ENCODE measurements at places on chromosomes 6 and 20.
A peak's percentile ranks its signal among the peaks of the same experiment; 100 is the strongest.

GRCh38 chr6:18117136-18117535, 5.3 kb downstream of the NHLRC1 start:
- no peak for DNase-seq

DNA sequence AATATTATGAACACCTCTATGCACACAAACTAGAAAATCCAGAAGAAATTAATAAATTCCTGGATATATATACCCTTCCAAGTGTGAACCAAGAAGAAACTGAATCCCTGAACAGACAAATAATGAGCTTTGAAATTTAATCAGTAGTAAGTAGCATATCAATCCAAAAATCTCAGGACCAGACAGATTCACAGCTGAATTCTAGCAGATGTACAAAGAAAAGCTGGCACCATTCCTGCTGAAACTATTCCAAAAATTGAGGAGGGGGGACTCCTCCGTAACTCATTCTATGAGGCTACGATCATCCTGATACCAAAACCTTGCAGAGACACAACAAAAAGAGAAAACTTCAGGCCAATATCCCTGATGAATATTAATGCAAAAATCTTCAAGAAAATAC, 67.0 kb upstream of the PDE7B start:
- no peak for DNase-seq

DNA sequence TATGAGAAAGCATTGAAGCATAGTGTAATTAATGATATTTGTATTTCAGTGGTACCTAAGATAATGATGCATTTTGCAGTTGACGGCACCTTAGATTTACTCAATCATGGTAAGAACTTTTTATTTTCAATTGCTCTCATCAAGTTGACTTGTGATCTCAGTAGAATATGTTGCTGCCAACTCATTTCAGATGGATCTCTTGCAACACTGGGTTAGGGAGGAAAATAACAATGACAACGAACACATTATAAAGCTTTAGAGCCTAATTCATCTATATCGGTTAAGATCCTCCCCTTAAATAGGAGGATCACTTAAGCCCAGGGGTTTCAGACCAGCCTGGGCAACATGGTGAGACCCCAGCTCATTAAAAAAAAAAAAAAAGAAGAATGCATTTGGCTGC, 18.0 kb upstream of the TBC1D22B start:
- DNase-seq = no peak

DNA sequence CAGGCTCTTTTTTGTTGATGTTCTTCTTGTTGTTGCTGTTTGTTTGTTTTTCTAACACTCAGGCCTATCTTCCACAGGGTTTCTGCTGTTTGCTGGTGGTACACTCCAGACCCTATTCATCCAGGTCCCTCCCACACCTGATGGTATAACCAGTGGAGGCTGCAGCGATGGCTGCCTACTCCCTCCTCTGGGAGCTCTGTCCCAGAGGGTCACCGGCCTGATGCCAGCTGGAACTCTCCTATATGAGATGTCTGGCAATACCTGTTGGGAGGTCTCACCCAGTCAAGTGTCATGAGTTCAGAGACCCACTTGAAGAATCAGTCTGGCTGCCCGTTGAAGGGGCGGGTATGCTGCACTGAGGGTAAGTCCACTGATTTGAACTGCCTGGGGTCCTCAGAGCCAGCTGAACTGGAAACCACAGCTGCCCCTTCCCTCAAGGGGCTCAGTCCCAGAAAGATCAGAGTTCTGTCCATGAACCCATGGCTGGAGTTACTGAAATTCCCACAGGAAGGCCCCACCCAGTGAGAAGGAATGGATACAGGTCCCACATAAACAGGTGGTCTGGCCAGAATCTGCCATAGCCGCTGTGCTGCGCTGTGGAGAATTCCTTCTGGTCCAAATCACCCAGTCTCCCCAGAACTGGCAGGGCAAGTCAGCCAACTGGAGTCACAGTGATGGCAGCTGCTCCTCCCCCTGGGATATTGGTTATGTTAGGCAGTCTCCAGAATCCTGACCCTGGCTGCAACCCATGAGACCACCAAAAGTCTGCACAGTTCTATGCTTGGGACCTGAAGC, 664.4 kb downstream of the FRK start:
- DNase-seq = no peak

DNA sequence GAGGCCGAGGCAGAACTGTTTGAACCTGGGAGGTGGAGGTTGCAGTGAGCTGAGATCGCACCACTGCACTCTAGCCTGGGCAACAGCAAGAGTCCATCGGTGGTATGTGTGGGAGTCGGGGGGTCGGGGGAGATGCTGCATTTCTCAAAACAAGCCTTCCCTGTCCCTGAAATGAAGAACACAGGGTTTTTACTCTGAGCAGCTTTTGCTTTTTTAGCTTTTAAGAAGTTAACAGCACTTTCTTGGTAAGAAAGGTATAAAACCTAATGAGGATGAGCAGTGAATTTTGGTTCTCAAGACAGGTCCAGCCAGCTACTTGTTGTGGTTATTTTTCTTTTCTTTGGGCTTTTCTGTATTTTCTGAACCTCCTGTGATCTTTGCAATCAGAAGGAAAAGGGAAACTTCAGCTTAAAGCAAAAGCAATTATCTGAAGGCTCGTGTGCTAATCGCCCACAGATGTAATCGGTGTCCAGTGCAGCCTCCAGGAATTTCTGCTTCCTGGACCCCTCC, 3.7 kb downstream of the RPL10A start:
- no peak for DNase-seq

- DNase-seq = no peak
These were observed 13.7 kb downstream of the GSTA4 start for GRCh38 chr6:52981222-52981900.

- DNase-seq = no peak
These were observed 507.7 kb downstream of the PREX1 start for GRCh38 chr20:48319943-48320584.

GRCh38 chr20:24993337-24994185, 1.0 kb upstream of the APMAP start:
- no peak for DNase-seq

DNA sequence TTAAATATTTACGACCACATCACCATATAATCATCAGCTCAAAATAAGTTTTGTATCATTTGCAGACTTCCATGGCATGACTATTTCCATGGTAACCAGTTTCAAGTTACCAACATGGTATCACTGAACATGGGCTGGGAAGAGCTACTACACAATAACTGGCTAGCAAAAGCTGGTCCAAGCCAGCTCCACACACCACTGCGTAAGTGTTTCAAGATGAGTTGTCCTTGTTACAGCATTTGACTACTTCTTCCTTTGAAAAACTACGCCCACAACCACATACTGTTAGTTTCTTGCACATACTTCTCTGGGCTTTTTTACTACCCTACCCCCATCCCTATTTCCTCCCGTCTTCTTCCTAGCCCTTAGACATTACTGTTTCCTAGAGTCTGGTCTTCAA, 8.5 kb downstream of the CD164 start:
- DNase-seq = peak; percentile 47

GRCh38 chr6:6057442-6058053, 50.8 kb upstream of the NRN1 start:
- no peak for DNase-seq

GRCh38 chr6:169789944-169790927, 38.8 kb downstream of the ERMARD start:
- peak; percentile 79 for DNase-seq

DNA sequence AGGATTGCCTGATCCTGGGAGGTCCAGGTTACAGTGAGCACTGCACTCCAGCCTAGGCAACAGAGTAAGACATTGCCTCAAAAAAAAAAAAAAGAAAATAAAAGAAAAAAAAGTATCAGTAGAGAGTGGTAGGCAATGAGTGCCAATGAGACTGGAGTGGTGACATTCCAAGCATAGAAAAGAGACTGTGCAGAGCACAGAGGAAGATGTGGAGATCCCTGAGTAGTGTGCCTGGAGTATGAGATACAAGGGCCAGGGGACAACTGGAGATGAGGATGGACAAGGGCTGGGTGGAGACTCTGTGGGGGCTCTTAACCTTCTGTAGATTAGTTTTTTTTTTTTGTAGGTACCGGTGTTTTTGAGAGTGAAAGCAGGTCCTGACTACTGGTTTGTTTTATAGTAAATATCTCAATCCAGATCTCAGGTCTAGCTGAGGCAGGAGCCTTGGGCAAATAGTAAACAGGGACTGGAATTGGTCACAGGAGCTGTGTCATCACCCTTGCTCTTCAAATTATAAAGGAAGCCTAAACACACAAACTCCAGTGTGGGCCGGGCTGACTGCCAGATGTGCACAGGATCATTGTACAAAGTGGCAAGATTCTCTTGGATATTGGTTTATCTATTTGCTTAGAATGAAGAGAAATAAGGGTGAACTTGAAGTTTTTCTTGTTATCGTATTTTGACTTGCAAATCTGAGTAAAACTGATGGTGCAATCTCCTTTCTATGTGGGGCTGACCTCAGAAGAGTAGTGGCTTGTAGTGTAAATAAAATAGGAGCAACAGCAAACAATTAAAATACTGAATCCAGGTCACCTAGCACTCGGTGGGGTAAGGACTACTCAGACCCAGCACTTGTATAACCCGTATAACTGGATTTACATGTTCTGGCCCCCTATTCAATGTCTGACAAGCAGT, 144.9 kb downstream of the SOX4 start:
- no peak for DNase-seq

- DNase-seq = no peak
These were observed 8.5 kb downstream of the RMND1 start for GRCh38 chr6:151443454-151443853.

- DNase-seq = no peak
These were observed 124.8 kb upstream of the SLC2A12 start for GRCh38 chr6:134177236-134177635.

DNA sequence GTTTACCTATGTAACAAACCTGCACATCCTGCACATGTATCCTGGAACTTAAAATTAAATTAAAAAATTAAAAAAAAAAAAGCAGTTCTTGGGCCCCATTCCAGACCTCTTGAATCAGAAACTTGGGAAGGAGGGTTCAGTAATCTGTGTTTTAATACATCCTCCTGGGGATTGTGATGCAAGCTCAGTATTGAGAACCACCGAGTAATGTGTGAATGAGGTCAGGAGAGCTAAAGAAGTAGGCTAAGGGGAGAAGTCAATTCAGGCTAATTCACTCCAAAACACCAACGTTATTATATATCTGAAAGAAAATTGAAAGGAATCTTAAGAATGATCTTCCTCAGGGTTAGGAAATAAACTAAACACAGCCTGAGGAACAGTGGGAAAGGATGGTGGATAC, 120.4 kb downstream of the RNF144B start:
- DNase-seq = no peak

DNA sequence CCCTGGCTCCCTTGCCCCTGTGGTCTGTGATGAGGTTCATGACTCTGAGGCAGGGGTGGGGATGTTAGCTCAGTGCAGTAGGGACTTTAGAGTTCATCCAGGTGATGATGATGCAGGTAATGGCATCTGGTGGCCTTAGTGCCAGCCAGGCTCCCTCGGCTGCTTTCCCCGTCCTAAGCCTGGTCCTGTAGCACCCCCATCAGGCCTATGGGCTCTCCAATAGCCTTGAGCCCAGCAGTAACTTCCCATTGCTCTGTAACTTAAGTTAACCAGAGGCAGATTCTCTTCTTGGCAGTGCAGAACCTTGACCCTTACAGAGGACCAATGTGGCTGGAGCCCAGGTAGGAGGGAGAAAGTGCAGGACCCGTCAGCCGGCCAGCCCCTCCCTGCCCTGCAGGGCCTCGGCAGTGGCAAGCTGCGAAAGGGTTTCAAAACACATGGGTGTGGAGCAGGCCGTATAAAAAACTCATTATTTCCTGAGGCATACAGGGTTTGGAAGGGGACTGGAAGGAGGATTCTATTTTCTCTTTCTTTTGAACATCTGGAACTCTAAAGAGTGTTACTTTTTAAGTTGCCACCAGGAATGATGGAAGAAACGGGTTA, 406.9 kb downstream of the CDH26 start:
- no peak for DNase-seq

DNA sequence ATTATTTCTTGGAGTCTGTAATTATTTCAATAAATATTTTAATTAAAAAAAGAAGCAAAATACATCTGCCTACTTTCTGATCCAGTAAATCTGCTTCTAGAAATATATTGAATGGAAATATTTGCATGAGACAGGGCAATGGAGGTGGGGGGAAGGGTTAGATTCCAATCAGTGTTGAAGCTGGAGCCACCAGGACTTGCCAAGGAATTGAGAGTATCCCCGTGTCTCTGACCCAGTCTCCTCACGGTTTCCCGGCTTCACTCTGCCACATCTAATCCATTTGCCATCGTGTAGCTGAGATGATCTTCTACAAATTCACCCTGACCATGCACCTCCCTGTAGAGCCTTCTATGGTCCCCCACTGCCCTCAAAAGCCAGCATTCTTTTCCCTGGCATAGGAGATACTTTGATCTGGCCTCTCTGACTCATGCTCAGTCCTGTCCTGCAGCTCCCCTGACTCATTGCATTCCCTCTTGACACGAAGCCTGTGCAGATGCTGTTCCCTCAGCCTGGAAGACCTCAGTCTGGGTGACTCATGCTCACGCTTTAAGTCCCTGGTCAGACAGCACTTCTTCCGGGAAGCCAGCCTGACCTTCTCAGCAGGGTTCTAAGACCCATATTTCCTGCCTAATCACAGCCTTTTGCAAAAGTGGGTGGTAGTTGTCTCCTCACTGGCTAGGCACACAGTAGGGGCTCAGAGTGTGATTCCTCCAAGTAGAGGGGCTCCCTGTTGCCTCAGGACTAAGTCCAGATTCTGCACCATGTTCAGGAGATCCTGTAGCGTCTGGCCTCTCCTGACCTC, 23.0 kb upstream of the FKBP1A start:
- no peak for DNase-seq

DNA sequence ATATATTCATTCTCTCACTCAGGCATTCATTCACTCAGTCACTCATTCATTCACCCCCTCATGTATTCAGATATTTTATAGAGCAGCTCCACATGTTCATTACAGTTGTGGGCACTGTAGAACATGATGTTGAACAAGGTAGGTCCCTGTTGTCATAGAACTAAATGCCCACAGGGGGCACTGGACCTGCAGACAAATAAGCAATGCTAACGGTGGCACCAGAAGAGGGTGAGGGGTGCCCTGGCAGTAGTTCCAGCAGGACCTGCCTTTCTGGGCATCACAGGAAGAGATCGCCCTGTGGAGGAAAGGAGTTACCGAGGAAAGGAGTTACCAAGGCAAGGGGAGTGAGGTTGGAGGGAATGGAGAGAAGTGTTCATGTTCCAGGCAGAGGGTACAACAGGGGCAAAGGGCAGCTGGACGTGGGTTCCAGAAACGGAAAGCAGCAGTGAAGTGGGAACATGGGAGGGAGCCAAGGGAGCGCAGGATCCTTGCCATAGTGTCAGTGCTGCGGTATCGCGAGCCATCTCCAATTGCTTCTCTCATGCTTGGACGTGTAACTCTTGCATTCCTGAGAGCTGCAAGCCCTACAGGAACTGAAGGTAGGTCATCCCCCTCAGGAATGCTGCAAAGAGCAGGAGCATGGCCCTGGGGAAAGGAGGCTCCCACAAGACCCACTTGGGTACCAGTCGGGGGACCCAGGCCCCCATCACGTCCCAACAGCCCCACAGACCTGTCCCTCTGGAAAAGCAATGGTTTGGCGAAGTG, 128.2 kb downstream of the EDN3 start:
- DNase-seq = no peak

GRCh38 chr6:79168695-79168980, 65.8 kb downstream of the HMGN3 start:
- DNase-seq = no peak

All from stimulated activated CD4-positive, alpha-beta T cell treated with anti-CD3 and anti-CD28 coated beads, Interleukin-2, amount 100 ng/mL, for 24 hours (primary cell).